ENCODE measurements at places on chromosomes 2 and 18. TPM values are rescaled to one million over a fixed set of nuclear protein-coding genes. Genes with fewer than 3 reads are reported as not detected.

DNA sequence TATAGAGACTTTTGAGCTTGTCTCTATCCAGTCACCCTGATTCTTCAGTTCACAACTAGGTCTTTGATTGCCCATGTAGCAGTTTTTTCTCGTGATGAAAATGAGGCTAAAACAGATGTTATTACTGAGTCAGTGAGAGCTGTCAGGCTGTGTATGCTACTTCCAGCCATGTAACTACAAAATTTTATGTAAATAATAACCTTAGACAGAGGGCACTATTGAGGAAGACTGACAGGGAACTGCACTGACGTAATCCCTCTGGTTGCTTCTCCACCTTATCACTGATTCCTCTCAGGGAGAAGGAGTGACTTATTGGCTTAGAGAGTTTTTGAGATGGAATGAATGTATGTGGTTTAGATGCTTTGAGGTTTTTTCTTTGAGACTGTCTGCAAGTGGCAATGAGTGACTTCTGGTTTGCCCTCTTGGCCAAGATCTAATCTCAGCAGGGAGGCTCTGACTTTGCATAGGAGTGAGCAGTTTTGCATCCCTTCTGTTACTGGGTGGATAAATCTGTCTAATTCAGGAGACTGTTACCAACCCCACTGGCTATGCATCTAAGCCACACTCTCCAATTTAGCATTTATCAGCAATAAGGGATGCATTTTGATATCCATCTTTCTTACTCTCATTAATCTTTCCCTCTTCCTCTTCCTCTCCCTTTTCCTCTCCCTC, 555.2 kb upstream of the FANCL start:
- DNase-seq = peak; percentile 11
- no peaks in the 10 kb centered on the region for H3K27me3 ChIP-seq
- no peaks in the 10 kb centered on the region for H3K4me1 ChIP-seq
- no peak overlapping the region for H3K27ac ChIP-seq
- H3K4me3 ChIP-seq = no peak overlapping the region

GRCh38 chr2:83578405-83578804, 880.7 kb downstream of the SUCLG1 start:
- no peaks in the 10 kb centered on the region for H3K27me3 ChIP-seq
- peak; percentile 9 for DNase-seq
- H3K36me3 ChIP-seq = no peaks in the 10 kb centered on the region
- H3K4me3 ChIP-seq = no peak overlapping the region
- no peaks in the 10 kb centered on the region for H3K4me1 ChIP-seq

DNA sequence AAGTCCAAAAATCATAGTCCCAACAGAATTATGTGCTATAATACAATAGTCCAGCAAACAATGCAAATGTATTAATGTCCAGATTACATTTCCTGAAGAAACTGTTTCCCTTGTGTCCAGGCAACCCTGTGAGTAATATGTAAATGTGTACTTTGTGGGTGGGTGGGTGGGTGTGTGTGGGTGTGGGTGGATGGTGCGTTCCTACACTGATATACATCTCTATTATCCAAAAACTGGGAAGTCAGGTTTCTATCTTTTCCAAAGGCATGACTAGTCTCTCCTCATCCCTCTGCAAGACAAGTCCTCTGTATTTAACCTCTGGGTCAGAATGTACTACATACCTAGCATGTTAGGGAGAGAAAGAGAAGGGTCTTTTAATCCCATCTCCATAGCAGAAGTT, 71.6 kb downstream of the LNPK start:
- no peaks in the 10 kb centered on the region for H3K27me3 ChIP-seq
- DNase-seq = peak; percentile 6
- H3K36me3 ChIP-seq = no peaks in the 10 kb centered on the region
- peaks cover 2% of the 10 kb centered on the region for H3K4me1 ChIP-seq

DNA sequence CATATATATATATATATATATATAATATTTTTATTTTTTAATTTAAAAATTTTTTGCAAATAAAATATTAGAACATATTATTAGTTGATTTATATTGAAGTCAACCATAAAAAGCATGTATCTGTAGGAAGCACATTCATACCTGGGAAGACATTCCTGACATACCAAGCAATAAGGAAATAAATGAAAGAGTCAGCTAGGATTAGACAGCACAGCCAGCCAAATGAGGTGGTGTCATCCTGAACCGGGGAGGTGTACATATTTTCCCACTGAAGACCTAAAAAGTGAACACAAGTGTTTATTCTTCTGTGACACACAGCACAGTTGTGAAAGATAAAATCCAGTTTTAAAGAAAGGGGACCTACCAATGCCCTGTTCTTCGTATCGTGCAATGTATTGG, 149.2 kb downstream of the ABCA12 start:
- H3K36me3 ChIP-seq = no peaks in the 10 kb centered on the region
- H3K4me3 ChIP-seq = no peak overlapping the region
- no peak overlapping the region for H3K27ac ChIP-seq
- H3K4me1 ChIP-seq = no peaks in the 10 kb centered on the region
- H3K27me3 ChIP-seq = no peaks in the 10 kb centered on the region
- DNase-seq = no peak

- DNase-seq = peak; percentile 57
- no peaks in the 10 kb centered on the region for H3K27me3 ChIP-seq
- H3K36me3 ChIP-seq = no peaks in the 10 kb centered on the region
- no peak overlapping the region for H3K27ac ChIP-seq
These were observed 60.7 kb downstream of the NABP1 start for GRCh38 chr2:191738667-191739066.

The IHH gene
- not detected for total RNA-seq

DNA sequence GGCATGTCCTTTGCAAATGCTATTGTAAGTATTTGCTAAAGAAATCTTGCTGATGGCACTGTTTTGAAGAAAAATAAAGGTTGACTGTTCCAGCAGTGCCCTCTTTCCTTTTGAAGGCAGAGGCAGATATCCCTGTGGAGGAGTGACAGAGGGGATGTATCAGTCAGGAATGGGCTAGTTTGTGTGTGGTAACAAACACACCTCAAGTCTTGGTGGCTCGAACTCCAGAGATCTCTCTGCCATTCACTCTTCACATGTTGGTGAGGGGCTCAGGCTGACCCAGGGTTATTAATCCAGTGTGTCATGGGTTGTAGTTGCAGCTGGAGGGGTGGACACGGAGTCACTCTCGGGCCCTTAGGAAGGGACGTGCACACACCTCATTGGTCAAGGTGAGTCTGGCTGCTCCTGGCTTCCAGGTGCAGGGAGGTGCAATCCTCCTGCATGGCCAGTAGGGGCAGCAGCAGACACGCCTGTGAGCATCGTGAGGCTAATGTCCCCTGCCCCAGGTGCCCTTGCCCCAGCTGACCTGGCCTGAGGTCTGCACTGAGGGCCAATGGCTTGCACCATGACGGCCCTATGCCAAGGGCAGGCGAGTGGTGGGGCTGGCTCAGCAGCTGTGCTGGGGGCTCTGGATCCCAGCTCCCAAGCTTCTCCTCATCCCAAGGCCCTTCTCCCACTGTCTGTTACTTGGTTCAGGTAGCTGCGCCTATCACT, 146.5 kb downstream of the ASB1 start:
- no peak for DNase-seq
- H3K27me3 ChIP-seq = peaks cover 3% of the 10 kb centered on the region
- H3K4me1 ChIP-seq = no peaks in the 10 kb centered on the region
- H3K4me3 ChIP-seq = no peak overlapping the region

DNA sequence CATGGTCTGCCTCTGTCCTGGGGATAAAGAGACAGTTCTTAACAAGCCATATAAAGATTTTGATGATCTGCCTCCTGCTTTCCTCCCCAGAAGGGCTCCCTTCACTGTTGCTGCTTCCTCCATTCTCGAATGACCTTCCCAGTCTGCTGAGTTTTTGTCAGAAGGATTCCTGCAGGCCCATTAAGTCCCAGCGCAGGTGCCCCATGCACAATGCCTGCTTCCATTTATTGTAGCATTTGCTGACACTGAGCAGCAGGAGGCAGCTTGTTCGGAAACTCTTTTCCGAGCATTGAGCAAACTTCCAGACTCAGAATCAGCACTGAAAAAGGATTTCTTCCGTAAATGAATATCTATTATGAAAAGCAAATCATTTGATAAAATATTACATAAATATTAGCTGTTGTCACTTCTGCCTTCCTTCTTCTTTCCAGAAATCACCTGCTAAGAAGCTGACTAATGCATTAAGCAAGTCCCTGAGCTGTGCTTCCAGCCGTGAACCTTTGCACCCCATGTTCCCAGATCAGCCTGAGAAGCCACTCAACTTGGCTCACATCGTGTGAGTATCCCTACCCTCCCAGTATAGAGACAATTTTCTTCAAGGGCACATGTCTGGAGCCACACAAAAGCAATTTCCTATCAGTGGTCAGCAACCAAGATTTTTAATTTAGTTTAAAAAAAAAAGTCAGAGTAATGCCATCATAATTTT, 110.4 kb downstream of the DTNA start:
- DNase-seq = no peak
- H3K4me3 ChIP-seq = no peak overlapping the region
- no peaks in the 10 kb centered on the region for H3K27me3 ChIP-seq
- H3K27ac ChIP-seq = no peak overlapping the region

The GAD1 gene
- total RNA-seq = 0.26 TPM

The IL37 gene
- total RNA-seq = not detected

DNA sequence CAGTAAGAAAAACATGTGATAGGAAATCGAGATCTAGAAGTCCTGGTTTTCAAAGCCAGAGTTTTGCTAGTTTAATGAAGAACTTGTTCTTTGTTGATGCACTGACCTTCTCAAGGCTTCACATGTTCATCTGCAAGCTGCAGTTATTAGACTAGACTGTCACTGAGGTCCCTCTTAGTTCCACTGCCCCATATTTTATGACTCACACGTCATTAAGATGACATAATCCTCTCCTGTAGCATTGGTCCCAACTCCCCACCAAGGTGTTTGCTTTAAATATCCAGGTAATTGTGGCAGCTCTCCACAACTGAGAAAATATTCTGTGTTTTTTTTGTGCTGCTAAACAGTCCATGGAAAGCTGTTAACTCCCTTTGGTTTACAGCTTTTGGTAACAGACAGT, 149.7 kb downstream of the MREG start:
- H3K27ac ChIP-seq = no peak overlapping the region
- no peaks in the 10 kb centered on the region for H3K36me3 ChIP-seq
- no peaks in the 10 kb centered on the region for H3K4me1 ChIP-seq
- no peak overlapping the region for H3K4me3 ChIP-seq
- H3K27me3 ChIP-seq = no peaks in the 10 kb centered on the region

The NMUR1 gene
- total RNA-seq = 0.50 TPM

- H3K4me3 ChIP-seq = no peak overlapping the region
- H3K27me3 ChIP-seq = no peaks in the 10 kb centered on the region
- DNase-seq = no peak
- H3K27ac ChIP-seq = no peak overlapping the region
- H3K36me3 ChIP-seq = no peaks in the 10 kb centered on the region
- H3K4me1 ChIP-seq = no peaks in the 10 kb centered on the region
These were observed 259.7 kb downstream of the PDE11A start for GRCh38 chr2:177812713-177813396.

GRCh38 chr2:218892693-218893348, 12.2 kb downstream of the WNT10A start:
- H3K4me3 ChIP-seq = peak overlapping the region; percentile 21
- H3K27me3 ChIP-seq = peaks cover 46% of the 10 kb centered on the region
- DNase-seq = peak; percentile 55
- no peak overlapping the region for H3K27ac ChIP-seq

- no peak for DNase-seq
- no peaks in the 10 kb centered on the region for H3K4me1 ChIP-seq
- no peaks in the 10 kb centered on the region for H3K36me3 ChIP-seq
These were observed 511.2 kb downstream of the METTL4 start for GRCh38 chr18:2060086-2060485.

- no peaks in the 10 kb centered on the region for H3K36me3 ChIP-seq
- H3K4me1 ChIP-seq = no peaks in the 10 kb centered on the region
- H3K27ac ChIP-seq = no peak overlapping the region
- no peaks in the 10 kb centered on the region for H3K27me3 ChIP-seq
These were observed 42.2 kb downstream of the KLHL14 start for GRCh38 chr18:32730620-32731091.

GRCh38 chr2:41698678-41699422, 349.0 kb upstream of the PKDCC start:
- no peak overlapping the region for H3K4me3 ChIP-seq
- no peaks in the 10 kb centered on the region for H3K4me1 ChIP-seq
- H3K27ac ChIP-seq = no peak overlapping the region
- H3K27me3 ChIP-seq = no peaks in the 10 kb centered on the region

DNA sequence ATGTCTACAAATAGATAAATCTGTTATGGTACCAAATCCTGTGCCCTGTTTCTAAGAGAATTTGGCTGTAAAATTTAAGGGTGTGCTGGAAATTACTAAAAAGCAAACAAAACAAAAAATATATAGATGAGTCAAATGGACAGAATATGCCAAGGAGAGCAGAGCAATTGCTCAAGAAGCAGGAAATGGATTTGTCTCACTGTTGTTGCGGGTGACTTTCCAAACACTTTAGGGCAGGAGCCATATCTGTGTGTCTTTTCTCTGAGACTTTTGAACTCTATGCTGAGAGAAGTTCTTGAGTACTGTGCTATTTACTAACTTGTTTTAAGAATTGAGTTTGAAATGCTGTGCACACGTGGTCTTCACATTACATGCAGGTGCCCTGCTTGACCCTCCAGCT, 221.7 kb downstream of the PHLPP1 start:
- no peaks in the 10 kb centered on the region for H3K27me3 ChIP-seq
- peak; percentile 20 for DNase-seq
- H3K36me3 ChIP-seq = no peaks in the 10 kb centered on the region
- no peak overlapping the region for H3K27ac ChIP-seq
- no peak overlapping the region for H3K4me3 ChIP-seq

The RBM43 gene
- total RNA-seq = 4.9 TPM

GRCh38 chr18:63444580-63444979, 22.3 kb upstream of the VPS4B start:
- no peaks in the 10 kb centered on the region for H3K36me3 ChIP-seq
- peak; percentile 32 for DNase-seq
- H3K4me1 ChIP-seq = peaks cover 4% of the 10 kb centered on the region
- no peaks in the 10 kb centered on the region for H3K27me3 ChIP-seq
- H3K4me3 ChIP-seq = no peak overlapping the region
- H3K27ac ChIP-seq = no peak overlapping the region

GRCh38 chr2:85438201-85439024, 19.9 kb downstream of the SH2D6 start:
- peak overlapping the region; percentile 22 for H3K4me3 ChIP-seq
- no peaks in the 10 kb centered on the region for H3K36me3 ChIP-seq
- peaks cover 23% of the 10 kb centered on the region for H3K4me1 ChIP-seq
- no peak for DNase-seq
- H3K27ac ChIP-seq = peak overlapping the region; percentile 80

The PUS10 gene
- total RNA-seq = 7.7 TPM

The FAP gene
- 96.1 TPM for total RNA-seq
